ENCODE measurements at places on chromosomes 1 and 21. TPM values are rescaled to one million over a fixed set of nuclear protein-coding genes. Genes with fewer than 3 reads are reported as not detected.

- H3K27me3 ChIP-seq: no peaks in the 10 kb centered on the region
- H3K4me3 ChIP-seq: peak overlapping the region; percentile 41
- DNase-seq: no peak
- no peak overlapping the region for H3K27ac ChIP-seq
- no peaks in the 10 kb centered on the region for H3K4me1 ChIP-seq
Observed at GRCh38 chr1:178869119-178869697, 1.7 kb downstream of the ANGPTL1 start.

DNA sequence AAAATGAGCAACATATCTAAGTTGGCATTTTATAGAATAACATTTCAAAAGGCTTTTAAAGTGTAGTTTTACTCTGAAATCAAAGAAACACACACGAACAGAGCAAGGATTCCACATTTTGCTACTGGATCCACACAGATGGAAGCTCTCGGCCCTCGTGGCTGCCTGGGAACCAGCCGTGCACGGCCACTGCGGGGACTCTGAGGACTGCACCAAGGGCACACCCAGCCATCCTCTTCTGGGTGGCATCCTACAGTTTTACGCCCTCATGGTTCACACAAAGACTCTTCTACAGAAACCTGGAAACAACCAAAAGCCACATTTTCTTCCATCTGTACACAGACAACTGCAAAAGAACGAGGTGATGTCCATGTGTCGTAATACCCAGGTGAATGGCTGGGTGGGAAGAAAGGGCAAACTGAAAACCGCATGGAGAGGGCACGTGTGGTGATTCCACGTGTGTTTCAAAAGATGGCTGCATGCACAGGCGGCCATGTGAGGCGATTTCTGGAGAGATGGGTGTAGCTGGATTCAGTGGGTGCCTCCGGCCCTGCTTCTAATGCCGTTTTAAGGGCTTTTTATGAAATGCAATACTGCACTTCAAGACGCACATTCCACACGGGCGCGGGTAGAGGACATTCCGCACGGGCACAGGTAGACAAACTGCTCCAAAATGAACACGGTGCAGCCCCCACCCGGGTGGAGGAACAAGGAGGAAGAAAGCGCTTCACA lies 8.1 kb downstream of the POFUT2 start:
- no peaks in the 10 kb centered on the region for H3K4me1 ChIP-seq
- H3K36me3 ChIP-seq: peaks cover 14% of the 10 kb centered on the region

- no peaks in the 10 kb centered on the region for H3K4me1 ChIP-seq
- H3K4me3 ChIP-seq: no peak overlapping the region
- no peak for DNase-seq
- no peaks in the 10 kb centered on the region for H3K27me3 ChIP-seq
- no peak overlapping the region for H3K27ac ChIP-seq
Observed at GRCh38 chr1:77036560-77036959, 169.3 kb downstream of the ST6GALNAC5 start.

DNA sequence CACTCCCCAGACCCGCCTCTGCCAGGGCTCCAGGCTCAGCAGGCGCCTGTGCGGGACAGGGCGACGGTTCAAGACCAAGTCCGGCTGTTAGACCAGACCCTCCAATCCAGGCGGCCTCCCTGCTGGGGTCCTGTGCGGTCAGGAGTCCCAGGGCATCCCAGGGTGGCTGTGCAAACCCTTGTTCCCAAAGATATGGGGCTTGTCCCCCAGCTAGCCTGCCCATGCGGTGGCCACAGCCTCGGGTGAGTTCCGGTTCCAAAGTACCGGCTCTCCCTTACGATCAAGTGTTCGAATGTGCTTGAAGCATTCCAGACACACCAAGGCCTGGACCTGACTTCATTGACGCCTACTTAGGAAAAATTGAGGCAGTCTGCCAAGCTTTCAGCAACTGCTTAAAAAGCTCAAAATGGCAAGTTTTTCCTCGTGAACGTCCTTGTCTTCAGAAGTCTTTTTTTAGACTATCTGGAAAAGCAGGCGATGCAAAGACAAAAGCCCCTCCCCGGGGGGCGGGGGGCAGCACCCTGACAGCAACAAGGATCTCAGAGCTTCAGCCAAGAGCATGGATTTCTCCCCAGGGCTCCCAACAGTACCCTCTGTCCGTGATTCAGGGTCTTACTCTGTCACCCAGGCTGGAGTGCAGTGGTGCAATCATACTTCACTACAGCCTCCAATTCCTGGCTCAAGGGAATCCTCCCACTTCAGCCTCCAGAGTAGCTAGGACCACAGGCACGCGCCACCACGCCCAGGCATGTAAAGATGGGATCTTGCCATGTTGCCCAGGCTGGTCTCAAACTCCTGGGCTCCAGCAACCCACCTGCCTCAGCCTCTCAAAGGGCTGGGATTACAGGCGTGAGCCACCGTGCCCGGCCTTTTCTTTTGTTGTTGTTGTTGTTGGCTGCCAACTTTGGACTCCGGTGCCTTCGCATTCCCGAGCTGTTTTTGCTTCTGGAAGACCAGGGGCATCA lies 2.3 kb downstream of the FAAP20 start:
- DNase-seq: no peak
- H3K4me1 ChIP-seq: peaks cover 30% of the 10 kb centered on the region
- H3K27ac ChIP-seq: peak overlapping the region; percentile 81

The FMO1 gene
- 4.3 TPM for total RNA-seq

- no peak overlapping the region for H3K27ac ChIP-seq
- no peak for DNase-seq
- no peak overlapping the region for H3K4me3 ChIP-seq
- H3K4me1 ChIP-seq: no peaks in the 10 kb centered on the region
- no peaks in the 10 kb centered on the region for H3K36me3 ChIP-seq
Observed at GRCh38 chr1:98398092-98398491, 263.4 kb upstream of the SNX7 start.

The PAX7 gene
- not detected for total RNA-seq

GRCh38 chr1:183070923-183071618 lies 47.9 kb downstream of the LAMC1 start:
- DNase-seq: no peak
- H3K27ac ChIP-seq: no peak overlapping the region
- H3K27me3 ChIP-seq: no peaks in the 10 kb centered on the region

The CCDC181 gene
- 0.73 TPM for total RNA-seq

GRCh38 chr21:43208561-43209332 lies 39.9 kb downstream of the CRYAA start:
- H3K36me3 ChIP-seq: no peaks in the 10 kb centered on the region
- H3K27ac ChIP-seq: no peak overlapping the region
- H3K4me1 ChIP-seq: no peaks in the 10 kb centered on the region
- peak; percentile 14 for DNase-seq

DNA sequence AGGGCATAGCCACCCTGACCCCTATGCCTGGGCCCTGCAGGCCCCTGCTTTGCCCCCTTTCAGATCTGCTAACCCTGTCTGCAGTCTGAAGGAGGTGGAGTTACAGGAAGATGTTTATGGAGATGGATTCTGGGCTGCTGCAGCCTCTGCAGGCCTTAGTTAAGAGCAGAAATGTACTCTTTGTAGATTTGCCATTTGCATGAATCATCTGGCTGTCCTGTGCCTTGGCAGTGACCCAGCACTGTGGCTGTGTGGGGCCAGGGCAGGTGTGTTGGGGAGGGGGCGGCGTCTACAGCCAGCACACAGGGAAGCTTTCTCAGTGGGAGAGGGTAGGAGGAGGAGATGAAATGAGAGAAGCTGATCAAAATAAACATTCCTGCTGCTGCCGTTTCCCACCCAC lies 867.3 kb downstream of the PLA2G4A start:
- H3K27me3 ChIP-seq: no peaks in the 10 kb centered on the region
- H3K4me1 ChIP-seq: no peaks in the 10 kb centered on the region
- no peaks in the 10 kb centered on the region for H3K36me3 ChIP-seq
- no peak overlapping the region for H3K4me3 ChIP-seq
- no peak overlapping the region for H3K27ac ChIP-seq

DNA sequence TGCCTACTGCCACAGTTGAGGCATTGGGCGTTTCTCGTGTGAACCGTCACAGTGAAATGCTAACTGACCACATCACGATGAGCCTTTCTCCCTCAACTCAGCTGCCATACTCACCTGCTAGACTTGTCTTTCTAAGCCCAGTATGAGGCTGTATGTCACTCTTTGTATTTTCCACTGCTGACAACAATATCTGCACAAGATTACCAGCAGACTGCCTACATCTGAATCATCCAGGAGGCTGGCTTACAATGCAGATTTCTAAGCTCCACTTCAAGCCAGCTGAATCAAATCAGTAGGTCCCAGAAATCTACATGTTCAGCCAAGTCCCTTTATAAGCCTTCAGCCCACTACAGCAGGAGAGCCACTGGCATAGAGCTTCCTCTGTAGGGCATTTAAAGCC lies 355.0 kb upstream of the DUSP10 start:
- DNase-seq: no peak
- H3K4me1 ChIP-seq: no peaks in the 10 kb centered on the region
- H3K36me3 ChIP-seq: no peaks in the 10 kb centered on the region
- H3K4me3 ChIP-seq: no peak overlapping the region

DNA sequence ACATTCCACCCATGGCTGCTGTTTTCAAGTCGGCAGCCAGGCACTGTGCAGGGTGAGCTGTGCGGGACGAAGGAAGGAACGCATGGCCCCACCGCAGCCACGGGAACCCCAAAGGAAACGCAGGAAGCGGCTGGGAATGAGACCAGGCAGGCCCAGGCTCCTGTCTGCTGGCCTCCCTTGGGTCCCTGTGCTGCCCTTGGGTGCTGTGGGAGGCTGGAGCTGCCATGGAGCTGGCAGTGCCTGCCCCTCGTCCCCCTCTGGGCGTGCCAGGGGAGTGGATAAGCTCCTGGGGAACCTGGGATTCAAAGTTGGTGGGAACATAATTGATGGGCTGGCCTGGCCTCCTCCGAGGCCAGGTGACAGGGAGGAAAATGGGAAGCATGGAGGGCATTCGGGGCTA lies 5.3 kb upstream of the KRTAP10-4 start:
- H3K4me1 ChIP-seq: no peaks in the 10 kb centered on the region
- peaks cover 15% of the 10 kb centered on the region for H3K27me3 ChIP-seq
- H3K36me3 ChIP-seq: no peaks in the 10 kb centered on the region
- no peak overlapping the region for H3K27ac ChIP-seq
- H3K4me3 ChIP-seq: no peak overlapping the region

DNA sequence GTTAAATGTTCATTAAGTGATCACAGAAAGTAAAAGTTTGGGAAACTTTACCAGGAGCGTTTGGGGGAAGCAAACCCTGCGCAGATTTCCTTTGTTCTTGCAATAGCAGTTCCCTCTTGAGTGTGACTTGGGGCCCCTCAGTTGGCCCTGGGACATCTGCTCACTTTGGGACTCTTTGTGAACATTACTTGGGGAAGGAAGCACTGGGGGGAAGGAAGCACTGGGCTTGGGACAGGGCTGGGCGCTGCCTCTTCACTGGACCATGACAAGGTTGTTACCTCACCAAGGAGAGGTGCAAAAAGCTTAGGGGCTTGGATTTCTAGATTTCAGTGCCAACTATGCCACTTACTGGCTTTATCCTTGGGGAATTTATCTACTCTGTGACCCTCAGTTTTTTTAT lies 63.5 kb downstream of the ETS2 start:
- H3K27me3 ChIP-seq: no peaks in the 10 kb centered on the region
- H3K4me1 ChIP-seq: no peaks in the 10 kb centered on the region
- no peak overlapping the region for H3K27ac ChIP-seq

- H3K36me3 ChIP-seq: no peaks in the 10 kb centered on the region
- no peaks in the 10 kb centered on the region for H3K27me3 ChIP-seq
- no peaks in the 10 kb centered on the region for H3K4me1 ChIP-seq
- DNase-seq: no peak
Observed at GRCh38 chr21:22871692-22872091, 1873.5 kb downstream of the NCAM2 start.

GRCh38 chr1:37734629-37735591 lies 30.0 kb downstream of the EPHA10 start:
- H3K4me1 ChIP-seq: no peaks in the 10 kb centered on the region
- H3K27ac ChIP-seq: no peak overlapping the region
- no peaks in the 10 kb centered on the region for H3K36me3 ChIP-seq

The TAS1R1 gene
- 0.16 TPM for total RNA-seq

DNA sequence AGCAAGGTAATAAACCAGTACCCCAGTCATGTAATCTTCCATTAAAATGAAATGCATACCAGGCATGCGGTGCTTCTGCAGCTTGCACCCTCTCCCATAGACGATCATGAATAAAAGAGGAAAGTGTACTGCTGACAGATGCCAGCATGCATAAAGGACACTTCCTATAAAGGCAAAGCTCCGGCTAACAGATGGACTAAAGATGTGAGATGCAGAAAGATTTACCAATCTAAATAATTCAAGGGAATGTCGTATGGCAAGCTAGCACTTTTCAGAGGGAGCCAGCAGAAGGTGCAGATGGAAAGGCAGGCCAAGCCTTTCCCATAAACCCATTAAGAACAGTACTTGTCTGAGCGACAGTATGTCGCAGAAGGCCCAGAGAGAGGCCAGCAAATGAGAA lies 542.0 kb downstream of the NUF2 start:
- no peaks in the 10 kb centered on the region for H3K4me1 ChIP-seq
- H3K36me3 ChIP-seq: no peaks in the 10 kb centered on the region
- H3K4me3 ChIP-seq: no peak overlapping the region
- H3K27me3 ChIP-seq: no peaks in the 10 kb centered on the region
- no peak overlapping the region for H3K27ac ChIP-seq
- no peak for DNase-seq
